Mesothelial cell of epicardium (in vitro differentiated cells): ENCODE measurements at places on chromosomes 13 and 19. TPM values are rescaled to one million over a fixed set of nuclear protein-coding genes. Genes with fewer than 3 reads are reported as not detected.

Gene ZNF99
- not detected in 3 replicates for total RNA-seq

Gene ERFL
- 0.49 to 0.67 TPM (median 0.59 TPM) in 3 replicates for total RNA-seq

Gene LYPD3
- 2.6 to 4.4 TPM (median 3.4 TPM) in 3 replicates for total RNA-seq

DNA sequence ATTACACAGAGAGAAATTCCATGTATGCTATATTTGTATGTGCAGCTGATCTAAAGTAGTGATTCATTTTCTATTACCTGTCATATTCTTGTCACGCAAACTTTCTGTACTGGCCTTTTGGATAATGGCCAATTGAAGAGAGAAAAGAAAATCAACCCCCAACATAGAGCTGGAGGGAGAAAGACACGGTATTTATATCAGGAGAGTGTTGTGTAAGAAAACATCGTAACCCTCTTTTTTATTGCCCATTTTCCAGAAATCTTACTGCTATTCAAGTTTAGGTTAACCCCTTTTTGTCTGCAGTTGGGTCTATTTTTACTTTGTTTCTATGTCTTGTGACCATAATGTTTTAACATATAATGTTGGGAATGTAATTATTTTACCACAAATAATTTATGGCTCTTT lies 27.9 kb downstream of the DGKH start:
- DNase-seq = no peak

DNA sequence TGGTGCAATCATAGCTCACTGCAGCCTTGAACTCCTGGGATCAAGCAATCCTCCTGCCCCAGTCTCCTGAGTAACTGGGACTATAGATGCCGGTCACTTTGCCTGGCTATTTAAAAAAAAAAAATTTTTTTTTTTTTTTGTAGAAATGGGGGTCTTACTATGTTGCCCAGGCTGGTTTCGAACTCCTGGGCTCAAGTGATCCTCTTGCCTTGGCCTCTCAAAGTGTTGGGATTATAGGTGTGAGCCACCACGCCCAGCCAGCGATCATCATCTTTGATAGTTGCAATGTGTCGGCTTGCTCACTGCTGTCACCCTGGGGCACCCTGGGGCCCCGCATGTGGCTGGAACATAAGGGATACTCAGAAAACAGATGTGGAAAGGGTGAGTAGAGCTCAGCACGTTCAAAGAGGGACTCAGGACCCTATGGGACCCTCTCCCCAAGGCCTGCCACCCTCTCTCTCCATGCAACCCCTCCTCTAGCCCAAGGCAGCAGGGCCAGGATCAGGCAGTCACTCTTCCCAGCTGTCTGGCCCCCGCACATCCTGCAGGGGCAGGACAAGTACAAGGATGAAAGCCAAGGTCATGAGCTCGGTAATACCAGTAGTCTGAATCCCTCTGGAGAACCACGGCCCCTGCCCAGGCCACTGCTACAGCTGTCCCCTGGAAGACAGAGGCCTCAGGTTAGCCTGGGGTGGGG lies 6.5 kb upstream of the CCL25 start:
- DNase-seq = no peak

- no peak for DNase-seq
Observed at GRCh38 chr19:33375837-33376159, 2.3 kb downstream of the CEBPG start.

- DNase-seq = no peak
Observed at GRCh38 chr19:46624958-46625661, at the start of gene PTGIR. Gene PTGIR (minus strand): TSS chr19:46625089. CDS start chr19:46624225, 864 bp downstream.

- DNase-seq = no peak
Observed at GRCh38 chr19:8515317-8515716, 1.4 kb upstream of the ZNF414 start.

DNA sequence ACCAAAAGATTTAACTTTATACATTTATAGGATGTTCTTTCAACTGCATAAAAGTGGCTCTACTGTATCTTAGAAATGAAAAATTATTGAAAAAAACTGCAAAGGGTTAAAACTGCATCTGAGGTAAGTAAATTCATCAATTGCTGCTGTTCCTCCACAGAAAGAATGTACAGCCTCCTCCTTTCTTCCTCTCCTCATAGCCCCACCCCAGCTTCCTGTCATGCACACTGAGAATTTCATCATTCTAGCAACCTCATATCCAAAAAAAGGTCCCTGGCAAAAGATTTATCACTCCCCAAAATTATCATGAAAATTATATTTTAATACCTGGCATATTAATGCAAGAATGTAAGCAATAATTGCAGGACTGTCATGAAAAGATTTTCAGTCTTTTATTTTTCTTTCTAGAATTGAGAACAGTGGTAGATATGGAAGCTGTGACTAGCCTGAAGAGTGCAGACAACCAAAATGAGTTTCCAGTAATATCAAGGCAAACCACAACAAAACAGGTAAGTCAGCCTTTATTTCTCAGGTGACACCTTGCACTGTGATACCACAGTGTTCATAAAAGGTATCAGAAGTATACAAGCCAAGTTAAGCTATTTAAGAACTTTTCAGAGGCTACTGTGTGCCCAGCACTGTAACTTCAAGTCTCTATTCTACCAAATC lies 110.8 kb downstream of the SUCLA2 start:
- no peak for DNase-seq

DNA sequence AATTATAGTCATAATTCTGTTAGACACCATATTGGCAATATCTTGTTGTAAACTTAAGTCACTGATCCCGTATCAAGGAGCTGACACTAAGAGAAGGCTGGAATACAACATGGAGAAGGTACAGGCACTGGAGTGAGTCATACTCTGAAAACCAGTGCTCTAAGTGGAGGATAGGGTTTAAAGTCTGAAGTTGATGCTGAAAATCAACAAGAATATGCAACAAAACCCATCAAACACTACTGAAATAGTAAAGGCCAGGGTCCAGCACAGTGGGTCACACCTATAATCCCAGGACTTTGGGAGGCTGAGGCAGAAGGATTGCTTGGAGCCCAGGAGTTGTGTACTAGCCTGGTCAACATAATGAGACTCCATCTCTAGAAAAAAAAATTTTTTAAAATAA lies 73.2 kb upstream of the KLF5 start:
- DNase-seq = no peak

Gene UBE2L5
- 0.20 TPM in 1 of 3 replicates, not detected in the others for total RNA-seq

GRCh38 chr19:6608940-6609339 lies 18.0 kb upstream of the CD70 start:
- no peak for DNase-seq

Gene SIGLEC5
- not detected in 3 replicates for total RNA-seq

Gene KCTD4
- total RNA-seq = not detected in 3 replicates

DNA sequence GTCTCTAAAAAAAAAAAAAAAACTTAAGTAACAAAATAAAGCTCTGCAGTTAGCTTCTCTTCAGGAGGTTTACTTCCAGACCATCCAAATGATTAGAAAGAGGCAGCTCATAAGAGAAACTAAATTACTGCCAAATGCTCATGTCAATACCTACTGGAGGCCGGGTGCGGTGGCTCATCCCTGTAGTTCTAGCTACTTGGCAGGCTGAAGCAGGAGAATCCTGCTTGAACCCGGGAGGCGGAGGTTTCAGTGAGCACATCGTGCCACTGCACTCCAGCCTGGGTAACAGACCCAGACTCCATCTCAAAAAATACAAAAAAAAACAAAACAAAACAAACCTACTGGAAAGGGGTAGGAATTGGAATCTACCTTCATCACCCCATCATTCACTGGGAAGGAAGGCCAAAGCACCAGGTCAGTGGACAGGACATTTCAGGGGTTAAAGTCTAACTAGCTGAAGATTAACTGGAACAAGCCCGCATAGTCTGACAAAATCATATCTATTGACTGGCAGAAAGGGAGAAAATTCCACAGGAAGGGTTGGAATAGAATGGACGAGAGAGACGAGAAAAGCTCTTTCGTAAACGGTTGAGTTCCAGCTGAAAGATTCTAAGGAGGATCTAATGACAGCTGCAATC lies 1.3 kb downstream of the ZFP14 start:
- no peak for DNase-seq
